Activated CD8-positive, alpha-beta memory T cell treated with anti-CD3 and anti-CD28 coated beads for 24 hours (primary cell): ENCODE measurements at places on chromosomes 11 and 22.

DNA sequence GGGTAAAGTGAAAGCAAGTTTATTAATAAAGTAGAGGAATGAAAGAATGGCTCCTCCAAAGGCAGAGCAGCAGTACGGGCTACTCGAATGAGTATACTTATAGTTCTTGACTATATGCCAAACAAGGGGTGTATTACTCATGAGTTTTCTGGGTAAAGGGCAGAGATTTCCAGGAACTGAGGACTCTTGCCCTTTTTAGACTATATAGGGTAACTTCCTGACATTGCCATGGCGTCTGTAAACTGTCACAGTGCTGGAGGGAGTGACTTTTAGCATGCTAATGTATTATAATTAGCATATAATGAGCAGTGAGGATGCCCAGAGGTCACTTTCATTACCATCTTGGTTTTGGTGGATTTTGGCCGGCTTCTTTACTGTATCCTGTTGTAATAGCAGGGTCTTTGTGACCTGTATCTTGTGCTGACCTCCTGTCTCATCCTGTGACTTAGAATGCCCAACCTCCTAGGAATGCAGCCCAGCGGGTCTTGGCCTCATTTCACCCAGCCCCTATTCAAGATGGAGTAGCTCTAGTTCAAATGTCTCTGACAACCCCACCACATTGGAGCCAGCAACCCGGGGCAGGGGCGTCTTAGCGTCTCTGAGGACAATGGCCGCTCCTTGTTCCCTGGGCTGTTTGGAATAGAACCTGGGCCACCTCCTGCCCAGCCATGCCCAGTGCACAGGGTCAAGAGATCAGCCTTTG, 34.9 kb upstream of the CD82 start:
- no peak for DNase-seq

DNA sequence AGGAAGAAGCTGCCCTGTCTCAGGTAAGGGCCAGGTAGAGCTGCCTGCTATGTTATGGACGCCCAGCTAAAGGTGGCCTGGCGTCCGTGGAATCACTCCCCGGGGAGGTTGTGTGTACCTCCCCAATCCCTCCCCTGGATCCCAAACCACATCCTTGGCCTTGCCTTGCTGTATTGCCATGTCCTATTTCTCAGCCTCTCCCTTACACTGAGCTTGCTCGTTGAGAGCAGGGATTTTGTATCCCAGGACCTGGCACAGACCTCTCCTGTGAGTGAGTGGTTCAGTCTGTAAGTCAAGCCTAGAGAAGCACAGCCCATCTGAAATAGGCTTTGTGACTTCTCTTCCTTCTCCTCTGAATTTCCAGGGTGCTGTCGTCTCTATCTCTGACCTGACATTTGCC, 53.9 kb downstream of the TRAF6 start:
- DNase-seq = no peak

- DNase-seq = no peak
Measured at GRCh38 chr11:123392431-123392830, 37.6 kb upstream of the GRAMD1B start.

DNA sequence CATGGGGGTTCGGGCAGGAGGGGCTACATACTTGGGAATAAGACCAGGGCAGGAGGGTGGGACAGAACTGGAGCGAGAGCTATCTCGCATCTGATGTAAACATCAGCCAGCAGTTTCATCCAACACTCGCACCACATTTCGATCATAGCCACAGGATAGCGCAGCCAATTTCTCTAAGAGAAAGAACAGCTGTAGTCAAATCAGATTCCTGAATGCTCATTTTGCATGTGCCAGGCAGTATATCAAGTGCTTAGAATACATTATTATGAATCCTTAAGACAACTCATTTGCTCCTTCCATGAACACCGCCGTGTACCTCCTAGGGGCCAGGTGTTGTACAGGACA, 14.5 kb downstream of the DGCR2 start:
- DNase-seq = no peak

- no peak for DNase-seq
Measured at GRCh38 chr22:31945443-31945855, 1.1 kb downstream of the YWHAH start.
